ENCODE measurements at places on chromosomes 7 and 10.

DNA sequence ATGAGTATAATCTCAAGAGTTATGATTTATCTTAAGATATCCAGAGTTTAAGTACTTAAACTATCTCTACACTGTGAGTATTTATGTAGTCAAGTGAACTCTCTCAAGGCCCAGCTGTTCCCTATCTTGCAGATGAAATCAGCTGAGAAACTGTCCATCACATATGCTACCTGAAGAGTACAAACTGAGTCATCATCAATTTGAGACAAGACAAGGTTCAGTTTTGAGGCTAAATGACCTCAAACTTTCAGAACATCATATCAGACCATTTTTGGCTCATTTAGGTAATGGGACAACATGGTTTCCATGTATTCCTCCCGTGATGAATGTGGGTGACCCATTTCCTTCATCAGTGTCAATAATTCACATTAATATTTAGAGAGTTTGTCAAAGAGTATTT lies 53.1 kb upstream of the AUTS2 start:
- DNase-seq = no peak

GRCh38 chr10:1557081-1557480 lies 180.2 kb downstream of the ADARB2 start:
- DNase-seq = no peak

- DNase-seq = no peak
These were observed 25.0 kb downstream of the PRKAR2B start for GRCh38 chr7:107069457-107069856.

- DNase-seq = no peak
These were observed 21.9 kb downstream of the CHRM2 start for GRCh38 chr7:136890399-136890798.

GRCh38 chr10:11693376-11693775 lies 48.8 kb upstream of the ECHDC3 start:
- no peak for DNase-seq

GRCh38 chr10:116831790-116832189 lies 17.5 kb upstream of the ENO4 start:
- DNase-seq = no peak

GRCh38 chr10:30559180-30559579 lies 70.4 kb downstream of the LYZL2 start:
- no peak for DNase-seq

DNA sequence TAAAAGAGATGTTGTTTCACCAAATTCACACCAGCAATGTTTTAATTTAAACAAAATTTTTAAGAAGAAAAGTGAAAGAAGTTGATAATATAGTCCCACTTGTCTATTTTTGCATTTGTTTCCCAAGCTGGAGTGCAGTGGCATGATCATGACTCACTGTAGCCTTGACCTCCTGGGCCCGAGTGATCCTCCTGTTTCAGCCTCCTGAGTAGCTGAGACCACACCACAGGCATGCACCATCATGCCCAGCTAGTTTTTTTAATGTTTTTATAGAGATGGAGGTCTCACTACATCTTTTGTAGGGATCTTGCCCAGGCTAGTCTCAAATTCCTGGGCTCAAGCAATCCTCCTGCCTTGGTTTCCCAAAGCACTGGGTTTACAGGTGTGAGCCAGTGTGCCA lies 14.1 kb upstream of the NDUFA5 start:
- DNase-seq = no peak

GRCh38 chr10:1488970-1489548 lies 248.3 kb downstream of the ADARB2 start:
- no peak for DNase-seq

All from activated CD4-positive, CD25-positive, alpha-beta regulatory T cell treated with anti-CD3 and anti-CD28 coated beads, Interleukin-2, amount 50 U/mL, for 72 hours (primary cell).